LHCN-M2 (cell line): ENCODE measurements at places on chromosomes 11 and 22. TPM values are rescaled to one million over a fixed set of nuclear protein-coding genes. Genes with fewer than 3 reads are reported as not detected.

UBASH3B gene
- 8.0 and 12.8 TPM in 2 replicates for total RNA-seq

PRR33 gene
- under 0.01 TPM in 1 of 2 replicates, not detected in the other for total RNA-seq

TTC36 gene
- total RNA-seq, result 0.32 and 0.86 TPM in 2 replicates

C11orf42 gene
- not detected in 2 replicates for total RNA-seq

PRODH gene
- total RNA-seq, result not detected in 2 replicates
